Fibroblast of the aortic adventitia (primary cell): ENCODE measurements at places on chromosomes 1 and 21. TPM values are rescaled to one million over a fixed set of nuclear protein-coding genes. Genes with fewer than 3 reads are reported as not detected.

CD48 gene
- not detected in 2 replicates for total RNA-seq

CERS2 gene
- 26.1 and 138 TPM in 2 replicates for total RNA-seq

NRDC gene
- total RNA-seq = 73.8 and 129 TPM in 2 replicates

OLFM3 gene
- not detected in 2 replicates for total RNA-seq

DNA sequence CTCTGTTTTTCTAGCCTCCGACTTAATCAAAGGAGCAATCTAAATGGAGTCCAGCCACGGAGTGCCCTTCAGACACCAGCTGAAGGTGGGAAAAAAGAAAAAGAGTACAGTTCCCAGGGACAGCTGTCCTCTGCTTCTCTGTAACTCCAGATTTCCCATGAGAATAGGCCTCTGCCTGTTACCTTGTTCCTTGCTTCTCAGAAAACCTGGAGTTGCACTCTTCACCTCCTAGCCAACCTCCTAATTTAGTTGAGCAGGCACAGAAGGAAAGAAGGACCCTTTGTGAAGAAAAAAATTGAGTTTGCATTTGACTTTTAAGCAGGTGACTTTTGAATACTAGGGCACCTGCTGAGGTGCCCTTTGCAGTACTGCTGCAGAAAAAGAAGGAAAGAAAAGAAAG lies 8.3 kb downstream of the BARHL2 start:
- no peak for DNase-seq

- peak; percentile 30 for DNase-seq
These were observed at the start of gene SLC44A3 for GRCh38 chr1:94819945-94820746. TSS of gene SLC44A3 (plus strand) at chr1:94820357. CDS start at chr1:94820452, 95 bp downstream.

DNA sequence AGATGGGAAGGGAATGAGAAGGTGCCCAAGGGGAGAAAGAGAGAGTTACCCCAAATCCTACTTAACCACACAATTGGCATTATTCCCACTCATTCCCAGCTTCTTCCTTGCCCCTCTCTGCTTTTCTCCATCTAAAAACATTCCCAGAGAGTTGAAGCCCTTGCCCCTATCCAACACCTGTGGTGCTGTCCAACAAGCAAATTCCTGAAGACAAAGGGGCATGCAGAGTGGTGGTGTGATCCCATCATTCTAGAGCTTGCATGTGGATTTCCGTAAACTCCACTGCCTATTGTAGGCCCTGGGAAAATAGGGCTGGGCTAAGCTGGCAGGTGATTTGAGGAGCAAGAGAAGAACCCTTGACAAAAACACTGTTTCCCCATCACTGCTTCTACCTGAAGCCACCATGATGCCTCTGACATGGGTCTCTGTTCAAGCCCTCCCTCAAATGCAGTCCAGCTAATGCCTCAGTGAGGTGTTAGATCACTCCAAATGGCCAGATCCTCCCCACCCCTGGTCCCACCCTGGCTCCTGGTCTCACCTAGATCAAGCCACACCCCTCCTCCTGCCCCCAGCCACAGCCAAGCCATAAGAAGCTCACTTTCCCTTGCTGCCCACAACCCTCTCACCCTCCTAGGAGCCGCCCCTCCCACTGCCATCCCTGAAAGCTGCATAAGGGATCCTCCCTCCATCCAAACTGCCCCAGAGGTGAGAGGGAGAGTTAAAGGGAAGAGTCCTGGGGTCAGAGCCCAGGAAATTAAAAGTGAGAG lies 29.5 kb downstream of the SYT2 start:
- no peak for DNase-seq

- DNase-seq = peak; percentile 4
These were observed 52.5 kb upstream of the FBXO28 start for GRCh38 chr1:224061436-224061835.

- no peak for DNase-seq
These were observed 16.2 kb downstream of the RHOU start for GRCh38 chr1:228751360-228752098.

- peak; percentile 30 for DNase-seq
These were observed 96.8 kb upstream of the TMEM51 start for GRCh38 chr1:15056515-15057285.

GRCh38 chr21:36109868-36110267 lies 25.0 kb upstream of the CBR3 start:
- no peak for DNase-seq

DNA sequence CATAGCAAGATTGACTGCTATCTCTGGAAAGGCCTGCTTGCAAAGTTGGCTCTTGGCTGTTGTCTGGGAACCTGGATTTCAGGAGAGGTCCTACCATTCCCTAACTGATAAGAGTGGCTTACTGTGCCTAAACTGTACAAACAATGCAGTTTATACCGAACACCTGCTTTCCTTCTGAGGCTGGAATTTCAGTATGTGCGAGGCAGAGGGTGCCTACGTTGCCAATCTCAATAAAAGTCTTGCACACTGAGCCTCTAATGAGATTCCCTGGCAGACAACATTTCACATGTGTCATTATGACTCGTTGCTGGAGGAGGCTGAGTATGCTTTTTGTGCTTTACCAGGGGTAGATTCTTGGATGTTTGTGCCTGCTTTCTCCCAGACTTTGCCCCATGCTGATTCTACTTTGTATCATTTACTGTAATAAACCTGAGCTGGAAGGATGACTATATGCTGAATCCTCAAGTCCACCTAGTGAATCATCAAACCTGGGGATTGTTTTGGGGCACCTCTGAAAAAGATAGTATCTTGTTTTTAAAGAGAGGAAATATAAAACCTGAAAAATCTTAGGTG lies 58.9 kb upstream of the GNG4 start:
- peak; percentile 37 for DNase-seq

DNA sequence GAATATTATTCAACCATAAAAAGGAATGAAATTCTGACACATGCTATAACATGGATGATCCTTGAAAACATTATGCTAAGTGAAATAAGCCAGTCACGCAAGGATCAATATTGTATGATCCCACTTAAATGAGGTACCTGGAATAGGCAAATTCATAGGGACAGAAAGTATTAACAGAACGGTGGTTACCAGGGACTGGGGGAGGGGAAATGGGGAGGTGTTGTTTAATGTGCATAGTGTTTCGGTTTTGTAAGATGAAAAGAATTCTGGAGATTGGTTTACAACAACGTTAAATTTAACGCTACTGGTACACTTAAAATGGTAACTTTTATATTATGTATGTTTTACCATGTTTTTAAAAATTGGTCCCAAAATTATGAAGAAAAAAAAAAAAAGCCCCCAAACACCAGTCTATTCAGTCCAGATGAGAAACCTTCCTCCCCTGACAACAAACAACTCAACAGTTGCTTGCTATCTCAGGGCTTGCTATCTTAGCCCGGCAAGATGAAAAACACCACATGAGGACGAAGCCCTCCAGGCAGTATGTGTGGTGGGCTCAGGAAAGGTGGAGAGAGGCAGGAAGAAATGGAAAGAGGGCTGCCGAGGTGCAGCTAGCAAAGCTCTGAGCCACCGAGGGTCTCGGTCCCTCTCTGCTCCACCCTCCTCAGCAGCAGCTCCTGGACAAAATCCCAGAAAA lies 8.5 kb downstream of the NUAK2 start:
- no peak for DNase-seq

DNA sequence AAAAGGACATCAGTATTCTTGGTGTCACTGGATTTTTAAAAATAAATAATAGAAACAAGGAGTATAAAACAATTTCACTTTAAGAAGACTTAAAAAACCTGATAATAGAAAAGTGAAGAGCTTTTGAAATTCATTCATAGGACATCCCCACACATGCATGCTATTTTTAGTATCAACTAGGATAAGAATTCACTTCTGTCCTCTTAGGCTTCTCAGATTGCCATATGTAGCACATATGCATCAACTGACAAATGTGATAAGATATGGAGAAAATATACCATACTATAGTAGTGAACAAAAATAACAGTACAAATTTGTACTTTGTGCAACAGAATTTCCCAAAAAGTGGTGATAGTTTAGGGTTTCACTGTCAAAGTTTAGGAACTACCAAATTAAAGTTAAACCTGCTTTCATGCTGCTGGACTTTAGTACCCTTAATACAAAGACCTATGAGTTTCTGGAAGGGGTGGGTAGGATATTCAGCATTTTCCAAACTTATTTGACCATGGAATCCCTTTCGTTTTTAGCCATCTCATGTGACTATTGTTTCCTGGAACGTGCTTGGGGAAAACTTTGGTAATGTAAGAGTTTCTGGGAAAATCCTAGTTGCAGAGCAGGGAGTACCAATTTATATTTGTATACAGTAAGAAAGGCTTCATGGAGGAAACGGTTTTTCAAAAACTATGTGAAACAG lies 19.8 kb downstream of the RPRD2 start:
- no peak for DNase-seq

- peak; percentile 17 for DNase-seq
These were observed 479.3 kb upstream of the RUNX1 start for GRCh38 chr21:35528116-35529042.

DNA sequence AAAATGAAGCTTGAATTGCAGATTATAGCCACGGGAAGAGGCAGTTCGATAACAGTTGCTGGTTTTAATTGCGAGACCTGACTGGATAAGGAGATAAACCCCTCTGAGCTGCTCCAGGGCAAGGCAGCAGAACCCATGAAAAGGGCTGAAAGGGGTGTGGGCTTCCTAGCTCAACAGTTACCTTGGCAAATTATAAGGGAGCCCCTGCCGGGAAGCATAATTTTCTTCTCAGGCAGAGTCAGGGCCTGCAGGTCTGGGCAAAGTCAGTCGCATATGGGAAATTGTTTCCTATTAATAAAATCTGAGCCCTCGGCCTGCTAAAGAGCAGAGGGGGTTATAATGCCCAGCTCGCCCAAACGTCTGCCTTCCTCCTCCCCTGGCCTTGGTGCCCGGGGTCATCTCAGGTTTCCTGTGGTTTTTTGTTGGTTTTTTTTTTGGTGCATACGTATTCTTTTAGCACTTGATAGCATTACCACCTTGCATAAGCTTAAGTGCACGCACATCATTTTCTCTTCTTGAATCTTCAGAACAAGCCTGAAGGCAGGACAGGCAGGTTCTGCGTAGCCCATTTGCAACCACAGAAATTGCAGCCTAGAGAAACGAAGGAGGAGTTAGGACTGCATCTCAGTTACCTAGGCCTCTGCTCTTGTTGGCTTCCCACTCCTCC lies 33.9 kb upstream of the SELENON start:
- no peak for DNase-seq

- peak; percentile 97 for DNase-seq
These were observed 55.5 kb upstream of the GADD45A start for GRCh38 chr1:67629370-67630075.

- peak; percentile 74 for DNase-seq
These were observed 169.9 kb downstream of the HS2ST1 start for GRCh38 chr1:87084244-87084836.

DNA sequence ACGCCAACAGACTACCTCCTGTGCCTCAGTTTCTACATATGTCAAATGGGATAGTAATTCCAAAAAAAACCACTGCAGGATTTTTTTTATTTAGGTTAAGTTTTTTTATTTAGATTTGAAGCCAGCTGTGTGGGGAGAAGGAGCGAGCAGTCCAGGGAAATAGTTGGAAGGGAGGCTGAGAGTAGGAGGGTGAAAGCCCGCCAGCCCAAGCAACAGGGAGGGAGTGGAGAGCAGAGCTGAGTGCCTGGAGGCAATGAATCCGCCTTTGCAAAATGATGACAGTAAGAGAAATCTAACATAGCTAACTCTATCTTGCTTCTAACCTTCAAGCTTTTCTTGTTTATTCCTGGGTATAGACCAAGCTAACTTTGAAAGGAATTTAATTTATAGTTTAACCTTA lies 15.6 kb upstream of the C1orf198 start:
- peak; percentile 72 for DNase-seq
